ENCODE measurements at places on chromosomes 13 and 19.

- no peak for DNase-seq
Observed at GRCh38 chr13:43260999-43261398, 237.6 kb downstream of the DNAJC15 start.

GRCh38 chr13:99087954-99088491 is 110.2 kb upstream of the DOCK9 start:
- peak; percentile 31 for DNase-seq

DNA sequence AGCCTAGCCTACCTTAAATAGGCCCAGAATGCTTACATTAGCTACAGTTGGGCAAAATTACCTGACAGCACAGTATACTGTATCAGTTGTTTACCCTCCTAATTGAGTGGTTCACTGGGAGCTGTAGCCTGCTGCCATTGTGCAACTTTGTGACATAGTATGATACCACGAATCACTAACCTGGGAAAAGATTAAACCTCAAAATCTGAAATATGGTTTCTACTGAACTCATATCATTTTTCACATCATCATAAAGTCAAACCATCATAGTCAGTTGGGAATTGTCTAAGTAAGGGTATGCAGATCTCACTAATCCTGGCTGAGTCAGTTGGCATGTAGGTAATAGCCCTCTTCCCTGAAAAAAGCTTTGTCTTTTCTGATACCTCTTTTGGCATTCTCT is 9.2 kb downstream of the PAN3 start:
- DNase-seq = no peak

DNA sequence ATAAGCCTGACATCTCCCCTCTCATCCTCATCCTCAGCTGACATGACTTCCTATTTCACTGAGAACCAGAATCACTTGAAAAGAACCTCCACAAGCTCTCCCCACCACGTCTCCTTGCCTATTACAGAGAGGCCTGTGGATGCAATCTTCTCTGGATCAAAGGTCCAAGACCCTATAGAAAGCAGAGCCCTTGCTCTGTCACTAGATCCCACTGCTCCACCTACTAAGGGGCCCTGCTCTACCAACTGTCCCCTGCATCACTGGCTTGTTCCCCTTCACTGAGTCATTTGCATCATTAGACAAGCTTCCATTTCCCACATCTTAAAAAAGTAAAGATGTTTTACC is 40.8 kb downstream of the RCBTB2 start:
- no peak for DNase-seq

- peak; percentile 38 for DNase-seq
Observed at GRCh38 chr19:44576843-44577565, 36.4 kb upstream of the IGSF23 start.

- DNase-seq = no peak
Observed at GRCh38 chr19:30064771-30065494, 122.9 kb downstream of the URI1 start.

- DNase-seq = no peak
Observed at GRCh38 chr13:33483471-33483870, 197.9 kb upstream of the STARD13 start.

GRCh38 chr19:11346104-11346940 is at the start of the genes CCDC159 and TMEM205:
CCDC159 (plus strand) TSS chr19:11346519; CDS start chr19:11346607, 88 bp downstream.
TMEM205 (minus strand) TSS chr19:11346268; CDS start chr19:11345619, 649 bp downstream.
- DNase-seq = peak; percentile 99

GRCh38 chr13:112880976-112881540 is 88.0 kb upstream of the MCF2L start:
- DNase-seq = no peak

- DNase-seq = peak; percentile 65
Observed at GRCh38 chr13:114282041-114282670, 755 bp downstream of the UPF3A start.

- DNase-seq = no peak
Observed at GRCh38 chr13:36068566-36068965, 62.6 kb downstream of the DCLK1 start.

DNA sequence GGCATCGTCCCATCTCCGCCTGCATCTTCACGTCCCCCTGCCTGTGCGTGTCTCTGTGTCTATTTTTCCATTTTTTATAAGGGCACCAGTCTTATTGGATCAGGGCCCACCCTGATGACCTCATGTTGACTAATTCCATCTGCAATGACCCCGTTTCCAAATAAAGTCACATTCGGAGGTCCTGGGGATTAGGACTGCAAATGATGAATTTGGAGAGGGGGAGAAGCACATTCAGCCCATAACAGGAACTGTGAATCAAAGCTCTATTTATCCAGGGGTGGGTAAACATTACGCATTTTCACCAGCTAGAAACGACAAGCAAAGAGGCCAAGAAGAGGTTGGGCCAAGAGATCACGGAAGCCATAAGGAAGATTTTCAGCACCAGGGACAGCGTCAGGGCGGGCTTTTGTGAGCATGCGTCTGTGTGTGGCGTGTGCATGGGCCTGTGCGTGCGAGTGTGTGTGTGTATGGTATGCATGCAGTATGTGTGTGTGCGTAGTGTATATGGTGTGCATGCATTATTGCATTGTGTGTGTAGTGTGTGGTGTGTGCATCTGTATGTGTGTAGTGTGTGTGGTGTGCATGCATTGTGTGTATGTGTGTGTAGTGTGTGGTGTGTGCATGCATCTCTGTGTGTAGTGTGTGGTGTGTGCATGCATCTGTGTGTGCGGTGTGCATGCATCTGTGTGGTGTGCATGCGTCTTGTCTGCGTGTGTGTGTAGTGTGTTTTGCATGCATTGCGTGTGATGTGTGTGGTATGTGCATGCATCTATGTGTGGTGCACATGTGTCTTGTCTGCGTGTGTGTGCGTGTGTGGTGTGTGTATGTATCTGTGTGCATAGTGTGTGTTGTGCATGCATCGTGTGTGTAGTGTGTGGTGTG is 19.6 kb downstream of the CELF5 start:
- DNase-seq = no peak

DNA sequence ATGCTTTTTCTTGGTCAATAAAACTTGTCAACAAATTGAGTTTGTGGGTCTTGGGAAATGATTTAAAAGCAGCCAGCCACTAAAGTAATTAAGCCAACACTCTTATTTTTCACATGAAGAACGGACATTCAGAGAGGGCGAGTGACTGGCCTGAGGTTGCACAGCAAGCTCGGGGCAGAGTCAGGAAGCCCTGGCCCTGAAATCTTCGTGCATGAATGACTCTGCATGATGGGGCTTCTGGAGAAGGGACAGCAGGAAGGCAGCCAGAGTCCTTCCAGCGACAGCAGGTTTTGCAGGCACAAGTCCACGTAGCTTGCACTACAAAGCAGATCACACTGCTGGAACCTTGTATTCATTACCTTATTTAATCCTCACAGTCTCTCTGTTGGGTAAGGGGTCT is 232.5 kb downstream of the ZNF536 start:
- no peak for DNase-seq

GRCh38 chr13:41196011-41196410 is 1.6 kb upstream of the KBTBD7 start:
- DNase-seq = no peak

DNA sequence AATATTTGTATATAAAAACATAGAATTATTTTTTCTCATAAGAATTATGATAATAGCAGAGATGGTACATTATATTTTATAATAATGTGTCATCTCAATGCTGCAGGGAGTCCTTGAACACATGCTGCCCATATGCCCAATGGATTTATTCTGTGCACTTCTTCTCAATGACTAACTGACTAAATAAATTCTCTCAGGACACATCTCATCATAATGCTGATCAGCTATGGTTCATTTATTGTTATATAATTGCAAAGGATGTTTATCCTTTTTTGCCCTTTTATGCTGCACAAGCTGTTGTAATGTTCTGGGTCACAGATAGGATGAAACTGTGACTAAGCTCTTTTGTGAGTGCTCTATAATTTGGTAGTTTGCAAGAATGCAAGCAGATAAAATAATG is 1273.3 kb upstream of the ATXN8OS start:
- DNase-seq = no peak

- DNase-seq = no peak
Observed at GRCh38 chr19:33393286-33394005, 19.9 kb downstream of the CEBPG start.

DNA sequence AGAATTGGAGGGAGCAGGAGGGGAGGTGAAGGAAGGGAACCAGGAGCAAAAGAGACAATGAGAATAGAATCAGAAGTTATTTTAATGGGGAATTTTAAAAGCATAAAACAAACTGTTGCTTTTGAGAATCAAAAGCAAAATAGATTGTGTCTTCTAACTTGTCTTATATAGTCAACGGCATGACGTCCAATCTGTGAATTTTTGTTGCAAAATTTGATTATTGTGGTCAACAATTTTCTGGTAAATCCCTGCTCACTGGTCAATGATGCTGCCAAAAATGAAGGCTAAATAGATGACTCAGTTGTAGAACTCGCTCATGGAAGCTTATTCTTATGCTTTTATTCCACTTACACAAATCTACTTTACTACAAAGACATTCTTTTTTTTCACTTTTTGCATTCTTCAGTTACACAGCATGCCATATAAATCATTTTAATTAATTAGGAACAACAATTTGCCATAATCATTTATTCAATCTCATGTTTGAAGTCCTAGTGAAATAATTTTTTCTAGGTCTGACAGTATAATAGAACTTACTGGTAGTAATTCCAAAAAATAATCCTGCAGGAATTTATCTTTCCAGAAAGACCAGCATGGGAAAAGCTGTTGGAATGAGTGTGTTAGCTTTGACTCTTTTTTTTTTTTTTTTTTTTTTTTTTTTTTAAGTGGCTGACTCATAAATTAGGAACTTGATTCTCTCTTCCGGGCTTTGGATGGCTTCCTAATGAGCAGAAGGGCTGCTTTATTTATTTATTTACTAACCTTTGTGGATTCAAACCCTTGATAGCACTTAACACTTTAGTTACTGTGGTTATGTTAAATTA is 256.9 kb downstream of the SPRY2 start:
- peak; percentile 61 for DNase-seq

All from NCI-H2029 (cell line).